ENCODE measurements at places on chromosomes 1 and 21.

DNA sequence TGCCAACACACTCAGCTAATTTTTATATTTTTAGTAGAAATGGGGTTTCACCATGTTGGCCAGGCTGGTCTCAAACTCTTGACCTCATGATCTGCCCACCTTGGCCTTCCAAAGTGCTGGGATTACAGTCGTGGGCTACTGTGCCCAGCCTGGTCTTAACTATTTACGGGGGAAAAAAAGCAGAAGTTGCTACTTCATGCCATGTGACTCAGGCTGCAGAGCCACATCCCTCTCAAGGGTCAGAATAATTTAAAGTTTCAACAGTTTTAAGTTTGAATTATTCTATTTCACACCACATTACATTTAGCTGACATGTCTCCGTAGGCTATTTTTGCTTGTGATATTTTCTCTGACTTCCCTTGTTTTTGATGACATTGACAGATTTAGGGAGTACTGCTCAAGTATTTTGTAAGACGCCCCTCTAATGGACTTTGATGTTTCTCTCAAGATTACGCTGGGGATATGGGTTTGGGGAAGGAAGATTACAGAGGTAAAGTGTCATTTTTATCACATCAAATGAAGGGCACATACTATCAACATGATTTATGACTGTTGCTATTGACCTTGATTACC, 14.6 kb upstream of the AGBL4 start:
- DNase-seq = no peak

DNA sequence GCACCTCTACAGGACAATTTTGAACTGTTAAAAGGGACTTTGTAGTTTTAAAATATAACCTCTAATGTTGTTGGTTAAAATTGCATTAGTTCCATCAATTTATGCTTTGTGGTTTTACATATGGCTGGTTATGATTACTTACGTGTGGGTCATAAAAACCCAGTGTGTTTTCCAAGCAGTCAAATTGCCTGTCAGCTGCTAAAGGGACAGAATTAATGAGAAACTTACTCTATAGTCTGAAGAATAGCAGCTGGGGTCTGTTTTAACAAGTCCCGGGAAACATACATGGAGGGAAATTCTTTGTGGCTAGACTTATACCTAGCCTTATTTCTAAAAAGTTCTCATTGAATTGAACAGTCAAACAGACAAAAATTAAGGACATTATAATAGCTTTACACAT, 820.9 kb upstream of the ADGRL4 start:
- no peak for DNase-seq

- DNase-seq = no peak
Observed at GRCh38 chr1:232944347-232944746, 6.1 kb upstream of the NTPCR start.

DNA sequence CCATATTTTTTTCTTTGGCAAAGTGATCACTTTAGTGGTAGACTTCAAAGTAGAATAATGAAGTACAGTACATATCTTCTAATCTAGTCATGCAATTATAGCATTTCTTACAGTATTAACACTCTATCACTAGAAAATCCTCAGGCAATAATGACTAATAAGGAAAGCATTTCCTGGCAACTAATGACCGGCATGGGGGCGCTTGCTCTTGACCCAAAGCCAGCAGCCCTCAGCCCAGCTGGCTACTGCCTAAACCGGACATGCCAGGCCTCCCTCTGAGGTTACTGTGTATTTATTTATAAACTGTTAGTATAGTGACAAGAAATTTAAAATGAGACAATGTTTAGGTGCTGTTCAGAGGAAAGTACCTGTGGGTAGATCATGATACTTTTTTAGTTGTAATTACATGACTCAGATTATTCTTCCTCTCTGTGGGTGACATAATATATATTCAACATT, 633.8 kb downstream of the PTPRC start:
- no peak for DNase-seq

GRCh38 chr1:14956579-14957195, 196.9 kb upstream of the TMEM51 start:
- DNase-seq = no peak

- no peak for DNase-seq
Observed at GRCh38 chr1:87330057-87330884, 1.6 kb downstream of the LMO4 start.

GRCh38 chr1:30420519-30421050, 302.8 kb downstream of the MATN1 start:
- no peak for DNase-seq

DNA sequence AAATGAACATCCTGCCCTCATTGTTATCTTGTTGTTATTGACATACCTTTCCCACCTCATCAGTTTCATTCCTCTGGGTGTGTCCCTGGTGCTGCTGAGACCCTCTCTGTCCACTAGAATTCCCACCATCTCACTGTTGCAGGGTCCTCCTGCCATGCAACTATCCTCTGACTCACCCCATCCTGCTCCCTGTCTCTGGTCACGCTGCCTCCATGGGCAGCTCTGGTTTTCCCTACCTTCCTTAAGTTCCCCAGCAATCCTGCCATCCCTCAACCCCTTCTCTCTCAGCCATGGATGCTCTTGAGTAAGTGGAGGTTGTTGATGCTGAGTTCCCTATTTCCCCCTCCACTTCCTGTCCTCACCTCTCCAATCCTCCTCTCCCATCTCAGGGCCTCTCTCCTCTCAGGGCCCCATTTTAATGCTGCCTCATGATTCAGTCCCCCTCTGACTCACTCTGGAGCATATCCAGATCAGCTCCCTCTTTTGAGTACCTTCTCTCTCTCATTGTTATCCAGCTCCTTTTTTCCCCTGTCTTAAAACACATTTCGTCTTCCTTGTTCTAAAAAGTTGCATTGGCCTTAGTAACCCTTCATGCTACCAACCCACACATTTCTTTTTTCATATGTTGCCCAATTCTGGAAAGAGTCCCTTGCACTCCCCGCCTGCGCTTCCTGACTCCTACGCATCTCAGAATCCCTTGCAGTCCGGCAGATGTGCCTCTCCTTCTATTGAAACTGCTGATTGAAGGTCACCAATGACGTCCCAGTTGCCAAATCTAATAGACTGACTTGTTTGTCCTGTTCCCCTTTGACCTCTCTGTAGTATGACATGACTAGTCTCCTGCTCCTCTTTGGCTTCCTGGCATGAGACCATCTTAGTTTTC, 92.0 kb downstream of the CNIH3 start:
- DNase-seq = no peak

DNA sequence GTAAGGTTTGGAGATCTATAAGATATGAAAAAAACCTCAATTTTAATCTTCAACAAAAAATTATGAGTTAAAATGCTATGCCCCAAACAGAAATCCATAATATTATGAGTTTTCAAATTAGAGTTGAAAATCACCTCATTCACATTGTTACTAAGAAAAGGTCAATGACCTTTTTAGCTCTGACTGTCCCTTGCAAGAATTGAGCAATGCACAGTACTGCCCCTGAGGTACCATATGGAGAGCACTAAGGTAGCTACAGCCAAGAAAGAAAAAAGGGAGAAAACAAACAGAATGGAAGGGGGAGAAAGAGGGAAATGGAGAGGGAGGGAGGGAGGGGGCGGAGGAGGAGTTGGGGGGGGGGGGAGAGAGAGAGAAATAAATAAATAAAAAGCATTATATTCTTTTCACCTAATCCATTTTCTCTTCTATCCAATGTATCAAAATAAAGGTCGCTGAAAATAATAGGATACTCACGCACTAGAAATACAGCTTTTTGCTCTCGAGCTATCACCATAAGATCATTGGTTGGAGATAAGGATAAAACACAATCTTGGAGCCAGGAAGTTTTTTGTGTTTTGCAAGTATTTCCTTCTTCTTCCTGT, 58.8 kb downstream of the RAB3GAP2 start:
- DNase-seq = no peak

GRCh38 chr1:176111835-176112234, 95.3 kb downstream of the COP1 start:
- DNase-seq = no peak

GRCh38 chr1:77281491-77282186, at the start of gene AK5:
AK5 (plus strand) TSS chr1:77282019; CDS start chr1:77282314, 295 bp downstream.
- peak; percentile 23 for DNase-seq

DNA sequence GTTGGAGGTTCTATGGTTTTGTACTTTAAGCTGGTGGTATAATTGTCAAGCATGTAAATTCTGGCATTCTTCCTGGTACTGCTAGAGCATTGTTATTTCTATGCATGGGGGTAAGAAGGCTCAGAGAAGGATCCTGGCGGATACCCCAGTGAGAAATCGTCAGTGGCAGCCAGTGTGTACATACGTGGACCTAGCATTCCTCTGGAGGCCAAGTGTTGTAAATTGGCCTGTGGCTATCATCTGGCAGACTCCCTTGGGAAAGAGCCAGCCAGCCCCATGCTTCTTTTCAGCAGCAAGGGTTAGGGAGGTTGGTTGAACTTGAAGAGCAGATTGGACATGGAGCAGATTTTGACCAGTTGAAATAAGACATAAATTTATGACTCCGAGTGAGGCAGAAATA, 5.2 kb upstream of the AGO3 start:
- DNase-seq = no peak

GRCh38 chr1:2845869-2846268, 44.4 kb upstream of the TTC34 start:
- no peak for DNase-seq

- no peak for DNase-seq
Observed at GRCh38 chr1:14615549-14616218, 17.2 kb downstream of the KAZN start.

DNA sequence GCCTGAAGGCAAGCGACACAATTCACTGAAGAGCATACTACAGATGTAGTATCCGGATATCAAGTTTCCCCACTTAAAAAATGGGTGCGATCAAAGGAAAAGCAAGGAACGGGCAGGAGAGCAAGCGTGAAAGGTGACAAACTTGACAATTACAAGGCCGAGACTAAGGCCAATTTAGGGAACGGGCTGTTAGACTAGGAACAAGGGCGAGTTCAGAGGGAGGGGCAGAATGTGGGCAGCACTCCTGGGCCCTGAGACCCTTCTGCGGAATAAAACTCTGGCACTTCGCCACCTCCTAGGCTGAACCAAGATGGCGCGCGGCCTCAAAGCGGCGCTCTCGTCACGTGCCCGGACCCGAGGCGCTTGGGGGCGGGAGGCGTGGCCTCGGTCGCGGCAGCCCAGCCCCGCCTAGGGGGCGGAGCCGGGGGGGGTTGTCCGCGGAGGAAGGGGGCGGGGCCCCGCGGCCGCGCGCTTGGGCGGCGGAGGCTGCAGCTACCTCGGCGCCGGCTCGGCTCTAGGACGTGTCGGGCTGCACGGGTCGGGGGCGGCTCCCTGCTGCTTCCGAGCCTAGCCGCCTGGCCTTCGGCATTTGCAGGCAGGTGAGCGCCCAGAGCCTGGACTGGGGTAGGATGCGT, at the start of gene PPFIA4:
Gene PPFIA4 (plus strand): TSS at position 461 of the 635 bp plus-strand sequence. CDS start 12,518 bp downstream, outside the sequence.
- peak; percentile 84 for DNase-seq

GRCh38 chr1:119873135-119874015, 22.9 kb downstream of the ADAM30 start:
- no peak for DNase-seq

DNA sequence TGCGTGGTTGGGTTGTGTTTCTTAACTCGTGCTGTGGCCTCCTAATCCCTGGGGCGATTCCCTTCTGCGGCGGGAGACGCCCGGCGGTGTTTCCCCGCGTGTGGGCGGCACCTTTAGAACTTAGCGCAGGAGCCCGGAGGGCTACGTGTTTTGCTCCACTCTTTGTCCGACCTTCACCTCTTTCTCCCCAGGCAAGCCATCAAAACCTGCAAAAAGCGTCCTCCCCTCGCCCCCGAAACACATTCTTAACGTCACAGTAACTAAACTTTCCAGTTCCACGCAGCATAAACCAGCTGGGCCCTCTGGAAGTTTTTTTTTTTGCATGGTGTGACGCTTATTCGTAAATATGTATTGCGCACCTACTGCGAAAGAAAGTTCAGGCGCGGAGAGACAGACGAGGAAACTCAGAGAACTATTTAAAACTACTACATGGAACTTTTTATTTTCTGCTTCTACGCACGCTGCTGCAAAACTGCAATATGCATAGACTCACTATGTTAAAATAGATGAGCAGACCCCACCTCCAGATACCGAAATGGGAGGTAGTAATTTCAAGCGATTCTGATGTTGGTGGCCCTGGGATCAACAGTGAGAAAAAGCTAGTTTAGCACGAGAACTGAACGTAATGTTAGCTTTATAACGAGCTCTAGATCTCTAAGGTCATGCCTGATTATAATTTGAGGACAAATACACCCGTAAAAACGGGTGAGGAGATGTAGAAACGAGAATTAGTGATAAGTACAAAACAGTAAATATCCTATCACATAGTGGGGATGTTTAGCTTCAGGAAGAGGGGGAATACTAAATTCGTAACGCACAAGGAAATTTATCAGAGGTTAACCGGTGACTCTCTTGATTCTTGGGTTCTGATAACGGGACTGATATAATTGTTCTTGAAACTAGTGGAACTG, 920 bp downstream of the MTR start:
- DNase-seq = no peak

DNA sequence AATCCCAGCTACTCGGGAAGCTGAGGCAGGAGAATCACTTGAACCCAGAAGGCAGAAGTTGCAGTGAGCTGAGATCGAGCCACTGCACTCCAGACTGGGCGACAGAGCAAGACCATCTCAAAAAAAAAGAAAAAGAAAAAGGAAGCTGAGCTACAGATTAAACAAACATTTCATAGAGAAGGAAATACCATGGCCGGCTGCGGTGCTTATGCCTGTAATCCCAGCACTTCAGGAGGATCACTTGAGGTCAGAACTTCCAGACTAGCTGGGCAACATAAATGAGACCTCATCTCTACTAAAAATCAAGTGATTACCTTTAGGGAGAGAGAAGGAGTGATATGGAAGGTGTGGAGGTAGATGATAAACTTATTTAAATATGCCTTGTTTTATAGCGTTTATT, 14.0 kb upstream of the CFAP126 start:
- DNase-seq = no peak

GRCh38 chr1:221805121-221805520, 63.2 kb upstream of the DUSP10 start:
- no peak for DNase-seq

GRCh38 chr1:218933513-218933912, 240.2 kb upstream of the LYPLAL1 start:
- DNase-seq = no peak

DNA sequence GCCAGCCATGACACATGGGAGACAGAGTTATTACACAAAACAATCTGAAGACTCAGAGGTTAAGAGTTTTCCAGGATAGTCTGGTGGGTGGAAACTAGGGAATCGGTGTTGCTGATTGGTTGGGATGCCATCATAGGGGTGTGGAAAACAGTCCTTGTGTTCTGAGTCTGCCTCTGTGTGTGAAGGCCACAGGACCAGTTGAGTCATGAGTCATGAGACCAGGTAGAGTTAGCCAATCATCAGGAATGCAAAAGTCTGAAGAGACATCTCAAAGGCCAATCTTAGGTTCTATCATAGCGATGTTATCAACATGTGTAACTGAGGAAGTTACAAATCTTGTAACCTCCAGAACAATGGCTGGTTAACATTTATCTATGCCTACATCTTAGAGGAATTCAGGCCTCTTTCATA, 49.7 kb upstream of the NEK7 start:
- no peak for DNase-seq

- DNase-seq = no peak
Observed at GRCh38 chr1:155970531-155971167, 7.7 kb downstream of the ARHGEF2 start.

- DNase-seq = no peak
Observed at GRCh38 chr1:81179242-81179641, 621.5 kb upstream of the ADGRL2 start.

- DNase-seq = no peak
Observed at GRCh38 chr1:145901312-145902021, 8.4 kb downstream of the ITGA10 start.

GRCh38 chr21:44286716-44287632, 1.3 kb downstream of the AIRE start:
- no peak for DNase-seq

- DNase-seq = no peak
Observed at GRCh38 chr1:24641646-24642151, 1.4 kb upstream of the SRRM1 start.

GRCh38 chr1:193417403-193417802, 231.0 kb upstream of the B3GALT2 start:
- peak; percentile 20 for DNase-seq
